ENCODE measurements at places on chromosomes 7 and 10.

- peak; percentile 38 for DNase-seq
These were observed 123.4 kb upstream of the NEBL start for GRCh38 chr10:21020545-21020944.

GRCh38 chr10:75406462-75407223 is 5.1 kb upstream of the ZNF503 start:
- DNase-seq: no peak

DNA sequence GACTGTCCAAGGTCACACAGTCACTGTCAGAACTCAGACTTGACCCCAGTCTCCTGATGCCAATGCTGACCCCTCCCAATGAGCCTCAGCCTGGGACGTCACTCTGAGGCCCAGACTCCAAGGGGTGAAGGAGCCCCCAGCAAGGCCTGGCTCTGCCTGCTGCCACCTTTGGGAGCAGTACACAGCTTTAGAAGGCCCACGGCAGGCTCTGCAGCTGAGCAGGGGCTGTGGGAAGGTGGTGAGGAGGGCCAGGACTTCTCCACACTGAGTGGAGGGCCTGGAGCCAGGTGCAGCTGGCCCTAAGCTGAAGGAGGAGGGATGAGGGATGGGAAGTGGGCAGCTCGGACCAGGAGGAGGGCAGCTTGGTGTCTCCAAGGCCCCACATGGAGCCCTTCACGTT is 23.9 kb upstream of the ZMIZ1 start:
- DNase-seq: no peak

GRCh38 chr10:13161857-13162271 is 506 bp downstream of the MCM10 start:
- DNase-seq: peak; percentile 28

- no peak for DNase-seq
These were observed 80.9 kb downstream of the DIP2C start for GRCh38 chr10:608331-609261.

DNA sequence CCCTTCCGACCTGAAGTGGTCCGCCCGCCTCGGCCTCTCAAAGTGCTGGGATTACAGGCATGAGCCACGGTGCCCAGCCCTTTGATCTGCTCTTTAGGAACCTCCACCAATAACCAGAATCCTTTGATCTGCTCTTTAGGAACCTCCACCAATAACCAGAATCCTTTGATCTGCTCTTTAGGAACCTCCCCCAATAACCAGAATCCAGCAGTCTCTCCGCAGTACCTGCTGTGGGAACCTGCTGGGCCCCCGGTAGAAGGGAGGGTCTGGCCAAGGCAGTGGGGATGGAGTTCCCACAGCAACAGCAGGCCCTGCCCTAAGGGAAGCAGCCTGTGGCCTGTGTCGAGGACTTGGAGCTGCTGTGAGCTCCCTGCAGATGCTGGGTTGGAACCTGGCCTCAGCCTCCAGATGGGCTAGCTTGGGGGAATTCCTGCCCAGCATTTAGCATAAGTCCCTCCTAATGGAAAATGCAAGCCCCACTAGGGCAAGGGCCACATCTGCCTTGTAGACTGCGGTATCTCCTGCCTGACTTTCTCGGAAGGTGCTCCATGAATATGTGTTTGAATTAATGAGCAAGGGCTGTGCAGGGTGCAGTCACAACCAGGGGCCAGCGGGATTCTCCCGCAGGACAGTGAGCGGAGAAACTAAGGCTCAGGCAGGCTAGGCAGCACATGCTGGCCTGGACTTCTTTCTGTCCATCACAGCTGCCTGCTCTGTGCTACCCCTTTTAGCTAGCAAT is 165.8 kb downstream of the UBE2H start:
- no peak for DNase-seq

DNA sequence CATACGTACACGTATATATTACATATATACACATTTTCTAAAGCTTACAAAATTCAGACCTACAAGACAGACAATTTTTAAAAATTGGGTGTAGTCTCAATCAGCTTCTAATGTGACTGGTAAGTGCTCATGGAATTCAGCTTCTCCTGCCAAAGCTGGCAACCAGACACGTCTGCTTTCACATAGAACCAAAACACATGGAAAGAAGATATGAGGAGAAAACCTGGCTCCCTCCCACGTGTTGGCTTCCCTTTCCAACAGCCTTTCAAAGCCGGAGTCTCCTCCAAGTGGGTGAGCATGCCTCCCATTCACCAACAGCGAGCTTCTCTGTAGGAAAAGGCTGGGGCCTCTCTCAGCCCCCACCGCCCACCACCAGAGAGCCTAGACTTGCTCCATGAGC is 33.4 kb downstream of the CDCA7L start:
- DNase-seq: no peak

DNA sequence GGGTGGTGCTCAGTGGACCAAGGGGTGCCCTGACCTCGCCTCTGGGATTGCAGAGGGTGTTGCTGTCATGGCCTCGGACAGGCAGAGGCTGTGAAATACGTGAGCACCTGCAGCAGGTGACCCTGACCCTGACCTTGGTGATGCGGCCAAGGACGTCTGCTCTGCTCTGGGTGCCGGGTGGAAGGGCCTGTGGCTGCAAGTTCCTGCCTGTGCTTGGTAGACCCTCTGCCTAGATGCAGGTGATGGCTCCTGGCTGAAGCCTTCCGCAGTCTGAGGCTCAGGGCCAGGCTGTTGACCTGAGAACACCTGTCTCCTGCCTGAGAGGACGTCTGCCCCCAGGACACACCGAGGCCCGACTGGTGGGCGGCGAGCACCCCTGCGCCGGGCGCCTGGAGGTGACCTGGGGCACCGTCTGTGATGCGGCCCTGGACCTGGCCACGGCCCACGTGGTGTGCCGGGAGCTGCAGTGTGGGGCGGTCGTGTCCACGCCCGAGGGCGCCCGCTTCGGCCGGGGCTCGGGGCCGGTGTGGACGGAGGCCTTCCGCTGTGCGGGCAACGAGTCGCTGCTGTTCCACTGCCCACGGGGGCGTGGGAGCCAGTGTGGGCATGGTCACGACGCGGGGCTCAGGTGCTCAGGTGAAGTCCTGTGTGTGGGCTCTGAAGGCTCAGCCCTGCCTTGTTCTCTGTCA is 4.4 kb downstream of the SCART1 start:
- no peak for DNase-seq

- no peak for DNase-seq
These were observed 233.5 kb downstream of the WDR11 start for GRCh38 chr10:121084675-121085070.

GRCh38 chr10:124339119-124340032 is 79.3 kb downstream of the OAT start:
- no peak for DNase-seq

DNA sequence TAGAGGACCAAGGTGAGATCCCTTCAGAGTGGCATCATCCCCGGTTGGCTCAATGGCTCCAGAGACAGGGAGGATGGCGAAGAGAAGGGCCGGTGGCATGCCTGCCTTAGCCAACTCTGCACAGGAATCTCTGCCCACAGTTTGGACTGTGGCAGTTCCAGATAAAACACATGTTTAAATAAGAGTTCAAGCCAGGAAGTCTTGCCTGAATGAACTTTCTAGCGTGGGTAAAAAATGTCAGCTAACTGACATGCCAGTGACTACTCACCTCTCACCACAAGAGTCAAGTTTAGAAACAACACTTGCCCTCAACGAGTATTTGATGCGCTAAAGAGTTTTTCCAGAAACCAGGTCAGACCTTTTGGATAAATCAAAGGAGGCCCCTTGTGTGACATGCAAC is 3.0 kb downstream of the NOD1 start:
- DNase-seq: no peak

DNA sequence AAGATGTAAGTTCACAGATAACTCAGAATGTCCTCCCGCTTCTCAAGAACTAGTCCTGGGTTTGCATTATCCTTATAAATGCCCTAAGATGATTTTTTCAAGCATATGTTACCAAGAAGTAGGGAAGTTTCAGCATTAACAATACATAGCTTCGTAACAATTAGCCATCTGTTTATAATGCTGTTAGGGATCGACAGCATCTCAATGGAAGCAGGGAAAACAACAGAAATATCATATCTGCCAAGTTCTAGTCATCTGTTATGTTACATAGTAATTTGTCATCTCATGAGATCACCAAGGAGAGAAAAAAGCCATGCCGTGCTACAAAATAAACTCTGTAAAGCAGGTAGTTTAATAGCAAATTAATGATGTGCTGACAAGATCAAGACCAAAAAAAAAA is 731.5 kb upstream of the C7orf33 start:
- DNase-seq: no peak

- DNase-seq: no peak
These were observed 148.8 kb downstream of the CCDC3 start for GRCh38 chr10:12852687-12853086.

- DNase-seq: no peak
These were observed 1.8 kb downstream of the BRI3 start for GRCh38 chr7:98283127-98283886.

GRCh38 chr7:21422751-21423150 is 5.1 kb upstream of the SP4 start:
- DNase-seq: no peak

DNA sequence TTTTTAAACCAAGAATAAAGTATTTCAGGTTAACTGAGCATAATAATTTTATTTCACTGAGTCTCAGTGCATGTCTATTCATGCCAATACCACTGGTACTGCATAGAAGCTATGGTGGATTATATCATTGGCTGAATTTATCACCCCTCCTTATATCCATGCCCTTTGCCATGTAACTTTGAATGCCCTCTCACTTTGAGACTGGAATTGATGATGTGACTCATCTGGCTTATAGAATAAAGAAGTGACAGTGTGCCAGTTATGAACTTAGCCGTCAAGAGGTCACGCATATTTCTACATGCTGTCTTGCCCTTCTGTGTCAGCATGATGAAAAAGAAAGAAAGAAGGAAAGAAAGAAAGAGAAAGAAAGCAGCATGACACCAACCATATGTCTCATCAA is 20.7 kb upstream of the ABLIM1 start:
- no peak for DNase-seq

- DNase-seq: peak; percentile 29
These were observed 85.6 kb upstream of the CAPZA2 start for GRCh38 chr7:116776610-116777289.

- no peak for DNase-seq
These were observed 41.9 kb downstream of the CDK1 start for GRCh38 chr10:60820093-60820754.

- DNase-seq: no peak
These were observed 7.0 kb downstream of the ANKMY2 start for GRCh38 chr7:16638282-16639280.

DNA sequence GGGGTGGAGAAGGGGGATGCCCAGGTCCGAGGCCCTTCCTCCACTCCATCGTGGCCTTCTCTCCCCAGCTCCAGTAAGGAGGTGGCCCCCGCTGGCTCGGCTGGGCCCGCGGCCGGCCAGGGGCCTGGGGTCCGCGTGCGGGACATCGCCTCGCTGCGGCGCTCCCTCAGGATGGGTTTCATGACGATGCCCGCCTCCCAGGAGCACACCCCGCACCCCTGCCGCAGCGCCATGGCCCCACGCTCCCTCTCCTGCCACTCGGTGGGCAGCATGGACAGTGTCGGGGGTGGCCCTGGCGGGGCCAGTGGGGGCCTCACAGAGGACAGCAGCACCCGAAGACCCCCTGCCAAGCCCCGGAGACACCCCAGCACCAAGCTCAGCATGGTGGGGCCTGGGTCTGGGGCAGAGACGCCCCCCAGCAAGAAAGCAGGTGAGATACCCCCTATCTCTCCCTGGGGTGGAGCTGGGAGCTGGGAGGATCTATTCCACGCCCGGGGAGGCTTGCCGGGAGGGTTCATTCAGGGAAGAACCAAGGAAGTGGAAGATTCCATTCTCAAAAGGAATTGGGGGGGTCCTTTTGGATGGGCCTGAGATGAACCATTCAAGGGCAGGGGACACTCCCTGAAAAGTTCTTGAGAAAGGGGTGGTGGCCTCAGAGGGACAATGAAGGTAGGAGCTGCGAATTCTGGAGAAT is 3.2 kb downstream of the NYAP1 start:
- no peak for DNase-seq

Measured in H54 (cell line).